ENCODE measurements at places on chromosomes 12 and 14.

DNA sequence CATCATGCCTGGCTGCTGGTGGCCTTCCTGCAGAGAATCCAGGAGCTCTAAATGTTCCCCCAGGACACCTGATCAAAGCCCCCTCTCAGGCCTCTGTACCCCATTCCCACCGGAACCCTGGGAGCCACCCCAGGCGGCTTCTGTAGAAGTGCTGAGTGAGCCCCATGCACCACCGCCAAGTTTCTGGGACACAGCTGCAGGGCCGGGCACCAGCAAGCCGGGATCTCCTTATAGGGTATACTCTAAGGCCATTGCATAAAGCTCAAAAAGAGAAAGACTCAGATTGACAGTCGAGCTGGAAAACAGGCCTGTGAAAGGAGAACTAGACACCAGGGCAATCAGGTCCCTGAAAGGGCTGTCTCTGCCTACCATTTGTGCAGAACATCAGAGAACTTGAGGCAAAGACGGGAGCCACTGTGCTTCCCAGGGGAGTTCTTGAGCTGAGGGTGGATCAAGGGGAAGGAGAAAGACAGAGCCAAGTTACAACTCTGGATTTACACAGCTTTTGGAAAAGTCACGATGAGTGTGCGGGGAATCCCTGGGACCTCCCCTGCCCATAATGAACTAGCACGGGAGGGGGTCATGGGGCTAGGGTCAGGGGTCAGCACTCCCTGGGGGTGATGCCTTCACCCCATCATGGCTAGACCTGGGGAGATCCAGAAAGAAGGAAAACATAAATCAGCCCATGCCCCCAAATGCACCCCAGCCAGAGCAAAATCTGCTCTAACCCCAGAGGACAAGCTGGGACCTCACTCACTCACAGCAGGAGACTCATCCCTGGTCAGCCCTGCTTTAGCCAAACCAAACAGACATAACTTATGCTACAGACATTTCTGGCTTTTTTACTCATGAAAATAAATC lies 51.1 kb downstream of the ITPK1 start:
- no peak for DNase-seq

DNA sequence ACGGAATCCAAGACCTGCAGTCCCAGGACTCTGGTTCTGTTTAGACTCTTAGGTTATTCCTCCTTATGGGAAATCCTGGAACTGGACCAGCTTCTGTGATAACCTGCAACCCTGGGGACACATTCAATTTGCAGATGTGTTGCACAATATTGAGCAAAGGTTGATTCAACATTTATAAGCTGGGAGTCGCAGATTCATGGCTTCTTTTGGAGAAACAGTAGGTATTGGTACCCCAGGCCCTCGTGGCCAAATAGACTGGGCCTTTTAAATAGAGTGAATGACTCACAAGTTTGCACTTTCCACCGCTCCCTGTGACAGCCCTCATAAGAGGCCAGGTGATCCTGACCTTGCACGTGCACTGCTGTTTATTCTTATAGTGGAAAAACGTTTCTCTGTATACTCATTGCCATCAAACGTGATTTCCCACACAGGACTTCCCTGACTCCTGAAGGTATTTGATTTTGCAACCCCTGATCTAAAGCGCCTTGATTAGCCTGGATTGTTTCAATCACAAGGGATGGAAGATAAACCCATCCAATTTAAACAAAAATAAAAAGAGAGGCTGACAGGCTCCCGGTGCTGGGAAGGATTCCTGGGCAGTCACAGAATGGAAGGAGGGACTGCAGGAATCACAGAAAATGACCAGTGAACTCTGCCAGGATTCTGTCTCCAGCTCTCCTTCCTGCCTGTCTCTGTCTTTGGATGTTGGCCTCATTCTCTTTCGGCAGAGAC lies 98.0 kb downstream of the VCPKMT start:
- no peak for DNase-seq

GRCh38 chr12:54388237-54389133 lies 4.0 kb upstream of the ZNF385A start:
- peak; percentile 51 for DNase-seq

DNA sequence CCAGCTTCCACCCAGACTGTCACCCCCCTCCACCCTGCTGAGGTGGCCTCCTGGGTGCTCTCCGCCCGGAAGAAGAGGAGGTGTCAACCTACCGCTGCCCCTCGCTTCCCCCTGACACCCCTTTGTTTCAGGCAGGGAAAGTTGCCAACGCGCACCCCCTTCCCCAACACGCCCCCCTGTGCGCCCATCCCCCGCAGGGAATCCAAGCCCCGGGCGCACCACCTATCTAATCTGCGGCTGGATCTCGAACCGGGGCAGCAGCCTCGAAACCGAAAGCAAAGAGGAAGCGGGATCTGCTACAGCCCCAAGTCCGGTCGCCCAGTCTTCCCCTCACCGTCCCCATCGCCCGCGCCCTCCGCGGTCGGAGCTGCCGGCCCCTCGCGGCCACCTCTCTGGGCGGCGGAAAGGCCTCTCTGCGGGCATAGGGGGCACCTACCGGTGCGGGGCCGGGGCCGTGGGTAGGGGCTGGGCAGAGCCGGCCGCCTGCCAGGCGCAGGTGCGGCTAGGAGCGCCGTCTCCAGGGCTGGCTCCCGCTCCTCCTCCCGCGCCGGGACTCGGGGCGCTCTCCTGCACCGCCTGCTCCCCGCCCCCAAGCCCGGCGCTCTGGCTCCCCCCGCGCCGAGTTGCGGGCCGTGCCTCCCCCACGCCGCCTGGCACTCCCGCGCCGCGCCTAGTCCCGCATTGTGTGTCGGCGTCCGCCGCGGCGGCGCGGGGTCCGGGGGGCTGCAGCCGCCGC lies 18.3 kb upstream of the PLEKHH1 start:
- DNase-seq: peak; percentile 63

- peak; percentile 48 for DNase-seq
These were observed 15.2 kb downstream of the FGFR1OP2 start for GRCh38 chr12:26953447-26953846.

- no peak for DNase-seq
These were observed 6.9 kb upstream of the OR6J1 start for GRCh38 chr14:22650960-22651521.

DNA sequence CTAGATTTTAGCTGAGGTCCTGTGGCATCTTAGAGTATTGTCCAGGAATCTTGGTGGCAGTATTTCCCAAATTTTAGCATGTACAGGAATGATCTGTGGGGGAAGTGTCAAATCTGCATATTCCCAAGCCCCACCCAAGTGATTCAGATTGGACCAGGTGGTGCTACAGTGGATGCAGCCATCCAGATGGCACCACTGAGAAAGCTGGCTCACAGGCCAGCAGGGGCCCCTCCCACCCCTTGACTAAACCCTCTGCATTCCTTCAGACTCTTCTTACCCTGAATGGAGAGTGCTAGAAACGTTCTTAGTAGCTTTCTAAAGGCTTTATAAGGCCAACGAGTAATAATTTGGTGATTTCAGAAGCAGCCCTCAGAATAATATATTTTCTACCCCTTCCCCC lies 255.2 kb downstream of the NRXN3 start:
- DNase-seq: no peak

DNA sequence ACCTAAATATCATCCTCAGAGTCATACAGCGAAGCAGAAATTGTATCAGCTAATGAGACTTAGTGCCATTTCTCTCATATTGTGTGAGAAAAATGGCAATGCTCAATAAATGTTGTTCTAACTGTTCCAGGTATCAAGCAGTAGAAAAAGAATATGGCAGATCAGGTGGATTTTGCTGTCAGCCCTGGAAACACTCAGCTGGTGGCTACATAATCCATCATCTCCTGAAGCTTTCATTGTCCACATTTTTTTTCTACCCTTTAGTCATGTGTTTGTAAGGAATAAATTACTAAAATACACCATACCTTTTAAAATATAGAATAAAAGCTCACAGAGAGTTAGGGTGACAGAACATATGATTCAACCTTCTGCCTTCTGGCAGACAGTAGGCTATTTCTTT lies 840.3 kb downstream of the DIO2 start:
- DNase-seq: no peak

- no peak for DNase-seq
These were observed 39.5 kb downstream of the PROX2 start for GRCh38 chr14:74836251-74836960.

GRCh38 chr14:71566276-71566675 lies 366.0 kb upstream of the RGS6 start:
- DNase-seq: no peak

DNA sequence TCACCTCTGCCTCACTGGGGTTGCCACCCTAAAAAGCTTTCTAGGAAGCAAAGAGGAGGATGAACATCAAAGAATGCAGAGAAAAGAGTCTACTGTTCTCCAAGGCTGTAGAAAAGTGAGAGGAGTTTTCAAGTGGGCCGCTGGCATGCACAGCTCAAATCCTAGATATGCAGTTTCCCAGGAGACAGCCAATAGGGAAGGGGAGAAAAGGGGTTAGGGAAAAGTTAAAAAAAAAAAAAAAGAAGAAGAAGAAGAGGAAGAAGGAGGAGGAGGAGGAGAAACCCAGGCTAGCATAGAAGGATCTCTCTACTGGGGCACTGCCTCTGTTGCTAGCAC lies 682 bp downstream of the BATF start:
- no peak for DNase-seq

DNA sequence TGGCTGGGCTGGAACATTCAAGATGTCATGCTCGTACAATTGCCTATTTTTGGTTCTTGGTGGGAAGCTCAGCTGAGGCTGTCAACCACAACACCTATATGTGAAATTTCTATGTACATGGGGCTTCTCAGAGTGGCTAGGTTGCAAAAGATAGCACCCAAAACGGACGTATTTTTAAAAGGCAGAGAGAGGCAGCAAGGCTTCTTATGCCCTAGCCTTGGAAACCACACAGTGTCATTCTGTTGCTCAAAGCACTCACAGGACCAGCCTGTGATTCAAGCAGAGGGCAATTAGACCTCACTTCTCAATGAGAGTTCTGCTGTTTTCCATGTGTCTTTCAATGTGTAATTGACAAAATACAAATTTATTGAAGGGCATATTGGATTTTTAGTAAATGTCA lies 134.0 kb downstream of the GXYLT1 start:
- DNase-seq: no peak

Measured in eye (tissue), 1 donor.